ENCODE measurements at places on chromosomes 5 and 9. TPM values are rescaled to one million over a fixed set of nuclear protein-coding genes. Genes with fewer than 3 reads are reported as not detected.

DNA sequence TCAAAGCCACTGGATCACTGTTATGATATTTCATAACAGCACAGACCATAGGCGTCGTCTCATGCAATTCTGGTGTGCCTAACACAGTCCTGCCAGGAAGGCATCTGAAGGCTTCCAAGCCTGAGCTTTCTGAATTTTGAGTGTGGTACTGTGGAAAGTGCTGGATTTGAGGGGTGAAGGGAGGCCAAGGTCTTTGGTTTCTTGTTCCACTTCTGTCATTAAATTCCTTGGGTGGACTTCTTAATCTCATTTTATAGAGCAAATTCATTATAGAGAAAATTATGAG, 441.3 kb upstream of the PIK3R1 start:
- ATAC-seq = peak; percentile 84

GRCh38 chr9:126397056-126397455, 70.4 kb downstream of the MVB12B start:
- no peak for ATAC-seq

The ADAM19 gene
- 14.3 TPM for total RNA-seq

- no peak for ATAC-seq
Observed at GRCh38 chr5:170821257-170821800, 37.8 kb downstream of the GABRP start.

The PTPN3 gene
- 1.1 TPM for total RNA-seq

- ATAC-seq = peak; percentile 97
Observed at GRCh38 chr9:72526901-72527800, 5.7 kb downstream of the TMC1 start.

DNA sequence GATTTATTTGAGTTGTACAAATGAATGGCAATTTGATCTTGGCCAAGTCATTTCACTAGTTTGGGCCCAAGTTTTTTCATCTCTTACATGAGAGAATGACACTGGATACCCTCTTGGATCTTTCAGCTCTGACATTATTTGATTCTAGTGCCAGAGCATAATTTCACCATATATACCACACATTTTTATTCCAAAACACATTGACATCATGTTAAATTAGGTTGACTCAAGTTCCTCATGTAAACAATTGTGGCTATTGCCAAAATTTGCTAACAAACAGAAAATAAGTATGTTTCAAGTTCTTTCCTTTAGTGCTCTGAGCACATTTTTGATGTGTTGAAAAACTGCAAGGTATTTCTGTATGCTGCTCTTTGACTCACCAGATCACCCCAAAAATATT, 375.8 kb downstream of the ZNF608 start:
- no peak for ATAC-seq

GRCh38 chr5:124053340-124053739, 541.4 kb downstream of the CSNK1G3 start:
- no peak for ATAC-seq

GRCh38 chr5:14853685-14854084, 17.9 kb downstream of the ANKH start:
- ATAC-seq = no peak

The TMEM171 gene
- 8.0 TPM for total RNA-seq

DNA sequence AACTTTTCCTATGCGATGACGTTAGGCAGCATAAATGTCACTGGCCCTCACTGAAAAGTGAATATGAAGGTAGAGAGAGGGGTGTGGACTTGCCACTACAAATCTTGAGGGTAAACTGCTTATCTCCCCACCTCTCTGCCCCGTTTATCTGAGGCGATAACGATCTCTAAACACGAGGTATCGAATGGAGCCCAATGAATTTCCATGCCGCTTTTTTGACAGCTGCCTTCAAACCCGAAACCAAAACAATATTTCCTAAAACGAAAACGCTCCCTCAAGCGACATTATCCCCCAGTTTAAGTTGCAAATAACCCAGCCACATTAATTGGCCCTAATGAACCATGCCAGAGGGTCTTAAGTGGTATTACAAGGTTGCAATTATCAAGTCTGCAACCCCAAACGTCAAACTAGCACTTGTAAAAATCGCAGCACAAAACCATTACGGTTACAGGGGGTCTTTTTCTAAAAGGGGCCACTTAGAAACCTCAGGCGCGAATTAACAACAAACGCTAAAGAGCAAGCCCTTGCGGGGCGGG, 1.4 kb downstream of the NR3C1 start:
- ATAC-seq = no peak

DNA sequence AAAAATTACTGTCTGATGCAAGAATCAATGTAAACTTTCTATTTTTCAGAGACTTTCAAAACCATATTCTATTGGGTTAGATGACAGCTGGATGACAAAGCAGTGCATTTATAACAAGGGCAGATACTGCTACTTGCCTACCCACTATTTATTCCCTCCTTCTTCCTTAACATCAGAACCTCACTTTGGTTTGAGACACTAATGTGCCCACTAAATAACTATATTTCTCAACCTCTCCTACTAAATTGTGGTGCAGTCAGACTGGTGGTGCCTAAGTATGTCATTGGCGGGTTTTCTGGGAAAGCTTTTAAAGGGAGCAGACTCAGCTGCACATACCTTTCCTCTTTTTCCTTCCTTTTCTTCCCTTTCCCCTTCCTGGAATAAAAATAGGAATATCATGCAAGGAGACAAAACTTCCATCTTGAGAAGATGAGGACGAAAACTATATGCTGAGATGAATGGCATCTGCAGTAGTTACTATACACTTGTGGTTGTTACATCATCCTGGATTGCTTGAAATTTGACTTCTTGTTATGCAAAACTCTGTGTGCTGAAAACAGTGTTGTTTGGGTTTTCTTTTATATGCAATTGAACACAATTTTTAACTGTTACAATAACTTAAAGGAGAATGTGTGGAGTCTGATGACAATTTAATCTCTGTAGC, 43.8 kb downstream of the PRR16 start:
- ATAC-seq = peak; percentile 72

DNA sequence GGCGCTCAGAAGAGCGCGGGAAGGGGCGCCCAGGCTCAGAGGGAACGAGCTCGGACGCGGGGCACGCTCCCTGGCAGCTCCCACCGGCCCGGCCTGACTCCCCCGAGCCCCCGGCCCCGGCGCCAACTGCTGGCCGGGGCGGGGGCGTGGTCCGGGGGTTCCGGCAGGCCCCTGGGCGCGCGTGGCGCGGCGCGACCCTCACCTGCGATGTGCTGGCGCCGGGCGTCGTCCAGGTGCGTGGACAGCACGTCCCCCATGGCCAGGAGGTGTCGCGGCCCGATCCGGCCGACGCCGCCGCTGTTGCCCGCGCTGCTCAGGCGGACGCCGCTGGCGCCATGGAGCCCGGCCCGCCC, 43.5 kb upstream of the STXBP1 start:
- peak; percentile 42 for ATAC-seq

DNA sequence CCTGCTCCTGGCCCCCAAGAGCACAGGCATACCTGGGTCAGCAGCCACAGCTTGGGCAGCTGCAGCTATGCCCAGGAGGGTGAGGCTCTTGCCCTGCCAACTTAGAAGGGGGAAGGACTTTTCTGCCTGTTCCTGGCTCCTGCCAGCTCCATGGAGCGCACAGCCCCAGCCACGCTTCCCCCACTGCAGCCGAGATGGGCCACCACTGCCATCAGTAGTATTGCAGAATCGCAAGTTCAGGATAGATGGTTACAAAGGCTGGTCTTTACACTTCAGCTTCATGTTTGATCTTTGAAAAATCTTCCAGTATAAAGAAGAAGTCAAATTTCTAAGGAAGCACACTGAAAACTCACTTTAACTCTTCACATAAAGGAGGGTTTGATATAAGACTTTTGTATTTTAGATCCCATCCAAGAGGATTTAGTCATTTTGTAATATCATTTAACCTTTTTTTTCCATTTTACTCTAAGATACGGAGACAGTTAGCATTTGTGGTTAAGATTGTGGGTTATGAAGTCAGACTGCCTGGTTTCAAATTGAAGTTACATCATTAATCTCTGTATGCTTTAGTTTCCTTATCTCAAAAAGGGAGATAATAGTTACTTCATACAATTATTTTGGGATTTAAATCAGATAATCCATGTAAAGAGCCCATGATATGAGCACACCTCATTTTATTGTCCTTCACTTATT, 81.8 kb downstream of the NLN start:
- ATAC-seq = no peak

- ATAC-seq = no peak
Observed at GRCh38 chr5:2182020-2182419, 299.3 kb upstream of the IRX4 start.

The TEX53 gene
- total RNA-seq = not detected

DNA sequence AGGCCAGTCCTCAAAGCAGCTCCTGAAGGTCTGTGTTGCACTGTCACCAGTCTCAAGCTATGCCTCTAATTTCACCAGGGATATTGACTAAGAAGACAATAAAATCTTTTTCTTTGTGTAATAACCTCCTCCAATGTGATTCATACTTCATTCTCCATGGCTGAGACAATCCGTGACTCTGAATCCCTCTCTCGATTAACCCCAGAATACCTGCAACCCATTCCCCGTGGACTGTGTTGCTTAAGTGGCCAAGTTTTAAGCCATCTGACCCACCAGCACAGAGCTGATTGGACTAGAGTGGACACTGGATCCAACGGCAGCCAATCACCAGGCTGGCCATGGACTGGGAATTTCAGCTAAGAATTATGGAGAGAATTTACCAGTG, 5.4 kb upstream of the CCIN start:
- ATAC-seq = no peak

The RASEF gene
- 8.5 TPM for total RNA-seq

DNA sequence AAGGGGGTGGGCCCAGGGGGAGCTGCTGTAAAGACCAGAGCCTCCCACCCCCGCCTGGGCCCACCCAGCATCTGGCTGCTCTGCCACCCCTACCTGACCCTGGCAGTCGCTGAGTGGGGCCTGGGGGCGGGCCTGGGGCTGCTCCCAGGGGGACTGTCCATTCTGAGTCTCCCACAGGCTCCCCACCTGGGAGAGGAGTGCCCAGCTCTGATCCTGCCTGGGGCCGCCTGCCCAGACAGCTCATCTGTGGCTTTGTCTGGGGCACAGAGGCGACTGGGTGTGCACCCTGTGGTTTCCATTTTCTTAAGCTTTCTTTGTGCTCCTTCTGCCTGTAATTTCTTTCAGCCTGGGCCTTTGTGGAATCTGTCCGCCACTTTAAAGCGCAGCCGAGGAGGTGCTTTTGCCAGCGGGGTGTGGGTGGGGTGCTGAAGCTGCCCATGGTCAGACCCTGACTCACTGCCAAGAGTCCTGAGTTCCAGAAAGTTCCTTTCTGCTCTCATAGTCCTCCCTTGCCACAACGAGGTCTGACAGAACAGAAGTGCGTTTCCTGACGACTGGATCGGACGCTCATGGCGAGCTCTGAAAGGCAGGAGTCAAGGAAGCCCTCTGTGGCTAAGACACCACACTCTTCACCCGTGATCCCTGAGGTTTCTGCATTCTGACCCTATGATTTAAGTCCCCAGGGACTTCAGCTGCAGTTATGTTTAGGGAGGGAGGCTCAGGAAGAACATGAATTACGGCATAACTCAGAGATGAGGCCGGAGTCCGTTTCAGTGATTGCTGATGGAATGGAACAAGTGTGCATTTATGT, 225.0 kb downstream of the FANCC start:
- peak; percentile 72 for ATAC-seq

DNA sequence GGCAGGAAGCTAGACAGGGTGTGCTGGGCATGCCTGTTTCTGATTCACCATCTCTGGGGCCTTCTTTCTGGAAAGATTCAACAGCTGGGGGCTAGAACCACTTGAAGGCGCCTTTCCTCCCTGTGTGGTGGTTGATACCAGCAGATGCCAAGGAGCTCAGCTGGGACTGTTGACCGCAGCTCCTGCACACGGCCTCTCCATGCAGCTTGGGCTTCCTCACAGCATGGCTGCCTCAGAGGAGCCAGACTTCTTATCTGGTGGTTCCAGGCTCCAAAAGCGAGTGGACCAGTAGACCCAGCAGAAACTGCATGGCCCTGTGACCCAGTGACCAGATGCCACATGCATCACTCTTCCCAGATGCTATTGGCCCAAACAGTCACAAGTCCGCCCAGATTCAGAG, 74.7 kb upstream of the COL5A1 start:
- no peak for ATAC-seq

The PDGFRB gene
- 8.2 TPM for total RNA-seq

The SEC61B gene
- total RNA-seq = 412 TPM

GRCh38 chr5:106408570-106408969, 1262.2 kb downstream of the EFNA5 start:
- ATAC-seq = no peak

DNA sequence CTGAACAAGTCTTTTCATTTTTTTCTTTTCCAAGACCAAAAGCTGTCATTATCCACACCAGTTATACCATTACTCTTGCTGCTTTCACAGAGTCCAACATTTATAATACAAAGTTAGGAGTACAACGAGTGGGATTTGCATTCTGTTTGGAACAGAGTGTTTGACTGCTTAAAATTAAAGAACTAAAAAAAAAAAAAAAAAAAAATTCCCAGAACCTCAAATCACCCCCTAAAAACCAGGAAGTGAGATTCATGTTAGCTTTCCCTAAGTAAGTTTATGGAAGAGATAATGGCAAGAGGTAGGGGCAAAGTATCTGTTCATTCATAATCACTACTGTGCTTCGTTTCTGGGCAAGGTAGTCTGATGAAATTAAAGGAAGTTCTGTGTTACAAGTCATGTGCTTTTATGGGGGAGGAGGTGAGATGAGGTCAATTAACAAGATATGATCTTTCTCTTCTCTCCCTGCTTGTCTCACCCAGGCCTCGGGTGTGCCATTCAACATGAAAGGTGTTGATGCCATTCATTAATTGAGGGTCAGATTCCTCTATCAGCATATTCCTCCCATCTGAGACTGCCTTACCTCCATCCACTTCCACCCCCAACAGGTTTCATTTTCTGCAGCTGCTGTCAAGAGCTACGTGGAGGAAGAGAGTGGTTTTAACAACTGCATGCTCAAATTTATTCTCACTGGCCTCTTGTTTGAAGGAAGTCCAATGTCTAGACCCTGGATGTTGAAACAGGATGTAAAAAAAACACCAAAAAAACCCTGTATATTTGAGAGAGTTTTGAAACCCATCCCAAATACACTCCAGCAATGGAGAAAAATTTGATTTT, 58.1 kb downstream of the MARCHF3 start:
- ATAC-seq = peak; percentile 53

The MACIR gene
- 19.0 TPM for total RNA-seq

The LMNB1 gene
- total RNA-seq = 87.7 TPM

DNA sequence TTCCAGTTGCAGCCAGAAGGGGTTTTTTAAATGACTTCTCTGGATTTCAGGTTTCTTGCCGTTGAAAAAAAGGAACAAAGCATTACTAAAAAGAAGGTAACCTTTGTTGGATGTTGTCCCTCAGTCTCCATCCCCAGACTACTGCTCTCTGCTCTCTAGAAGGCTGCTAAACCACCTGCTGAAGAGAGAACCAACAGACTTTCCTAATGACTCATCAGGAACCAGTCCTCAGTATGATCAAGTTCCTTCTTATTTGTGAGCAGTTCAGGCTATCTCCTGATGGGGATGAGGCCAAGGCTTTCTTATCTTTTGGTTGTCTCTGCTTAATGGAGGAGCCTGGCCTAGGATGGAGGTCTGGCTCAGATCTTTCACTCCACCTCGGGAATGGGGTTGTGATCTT, 4.1 kb downstream of the KIF4B start:
- no peak for ATAC-seq

- ATAC-seq = no peak
Observed at GRCh38 chr5:82359272-82359671, 81.1 kb upstream of the RPS23 start.

The ARAP3 gene
- total RNA-seq = 1.3 TPM

- no peak for ATAC-seq
Observed at GRCh38 chr5:81513473-81513872, 119.5 kb upstream of the ACOT12 start.

GRCh38 chr5:155475318-155475717, 461.8 kb downstream of the KIF4B start:
- ATAC-seq = no peak

The IGIP gene
- total RNA-seq = 11.6 TPM

- no peak for ATAC-seq
Observed at GRCh38 chr9:34337403-34337802, 8.0 kb downstream of the NUDT2 start.
